ENCODE measurements at places on chromosomes 13 and 19. TPM values are rescaled to one million over a fixed set of nuclear protein-coding genes. Genes with fewer than 3 reads are reported as not detected.

DNA sequence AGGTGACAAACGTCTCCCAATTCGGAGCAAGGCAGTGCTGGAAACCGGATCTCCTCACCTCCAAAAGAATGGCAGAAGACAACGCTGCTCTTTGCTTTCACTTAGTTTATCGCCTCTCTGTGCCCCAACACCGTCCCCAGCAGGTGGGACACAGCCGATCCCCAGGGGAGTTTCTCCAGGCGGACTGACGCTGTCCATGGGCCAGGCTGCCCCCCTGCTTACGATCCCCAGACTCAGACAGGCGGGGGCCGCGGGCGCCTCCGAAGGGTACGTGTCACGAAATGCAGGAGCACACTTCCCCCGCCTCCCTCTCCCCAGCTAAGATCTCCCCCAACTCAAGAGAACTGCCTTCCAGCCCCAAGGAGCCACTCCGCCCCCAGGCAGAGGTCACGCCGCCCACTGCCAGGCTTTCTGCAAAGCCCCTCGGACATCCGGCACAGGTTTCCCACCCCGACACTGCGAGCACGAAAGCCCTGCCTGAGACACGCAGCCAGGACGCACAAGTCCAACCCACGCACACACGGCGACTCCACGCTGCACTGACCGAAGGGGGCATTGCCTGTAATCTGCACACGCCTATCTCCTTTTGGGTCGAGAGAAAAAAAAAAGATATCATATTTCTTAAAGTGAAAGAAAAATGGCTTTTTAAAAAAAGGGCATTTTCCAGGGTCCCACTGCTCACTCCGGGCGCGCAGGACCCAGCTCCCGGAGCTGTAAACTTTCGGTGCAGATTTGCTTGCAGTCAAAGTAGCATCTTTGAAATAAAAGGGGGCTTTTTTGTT lies 2.0 kb downstream of the SPRY2 start:
- no peak for ATAC-seq

Gene PCDH9
- 0.08 TPM for total RNA-seq

Gene KCNN1
- not detected for total RNA-seq

GRCh38 chr13:47901441-47901840 lies 99.6 kb downstream of the SUCLA2 start:
- no peak for ATAC-seq

GRCh38 chr19:10260141-10260584 lies 8.1 kb downstream of the MRPL4 start:
- ATAC-seq: peak; percentile 65

Gene IGFL1
- total RNA-seq: 20.2 TPM

Data from esophagus mucosa (tissue), 1 donor.